Central memory CD4-positive, alpha-beta T cell (primary cell): ENCODE measurements at places on chromosomes 5 and 9.

- DNase-seq, result no peak
These were observed 148.8 kb upstream of the ZNF608 start for GRCh38 chr5:124895236-124895635.

DNA sequence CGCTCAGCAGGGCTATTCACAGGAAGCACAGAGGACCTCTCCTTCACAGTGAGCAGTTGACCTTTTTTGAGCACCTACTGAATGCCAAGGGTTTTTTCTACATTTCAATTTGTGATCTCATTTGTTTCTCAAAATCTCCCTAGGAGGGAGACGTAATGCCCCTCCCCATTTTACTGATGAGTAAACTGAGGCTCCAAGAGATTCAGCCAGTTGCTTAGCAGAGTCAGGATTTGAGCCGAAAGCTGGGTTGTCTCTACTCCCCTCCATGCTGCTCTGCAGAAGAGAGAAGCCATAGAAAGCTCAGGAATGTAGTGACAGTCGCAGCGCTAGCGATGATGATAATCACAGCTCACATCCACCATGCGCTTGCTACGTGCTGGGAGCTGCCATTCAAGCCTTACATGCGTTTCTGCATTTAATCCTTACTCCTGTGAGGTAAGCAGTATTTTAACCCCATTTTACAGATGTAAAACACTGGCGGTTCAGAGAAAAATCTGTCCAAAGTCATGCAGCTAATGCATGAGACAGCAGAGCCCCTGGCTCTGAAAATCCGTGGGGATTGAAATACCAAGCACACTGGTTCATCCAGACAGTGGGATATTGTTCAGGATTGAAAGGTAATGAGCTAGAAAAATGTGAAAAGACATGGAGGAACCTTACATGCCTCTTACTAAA, 33.8 kb downstream of the ERGIC1 start:
- no peak for DNase-seq

DNA sequence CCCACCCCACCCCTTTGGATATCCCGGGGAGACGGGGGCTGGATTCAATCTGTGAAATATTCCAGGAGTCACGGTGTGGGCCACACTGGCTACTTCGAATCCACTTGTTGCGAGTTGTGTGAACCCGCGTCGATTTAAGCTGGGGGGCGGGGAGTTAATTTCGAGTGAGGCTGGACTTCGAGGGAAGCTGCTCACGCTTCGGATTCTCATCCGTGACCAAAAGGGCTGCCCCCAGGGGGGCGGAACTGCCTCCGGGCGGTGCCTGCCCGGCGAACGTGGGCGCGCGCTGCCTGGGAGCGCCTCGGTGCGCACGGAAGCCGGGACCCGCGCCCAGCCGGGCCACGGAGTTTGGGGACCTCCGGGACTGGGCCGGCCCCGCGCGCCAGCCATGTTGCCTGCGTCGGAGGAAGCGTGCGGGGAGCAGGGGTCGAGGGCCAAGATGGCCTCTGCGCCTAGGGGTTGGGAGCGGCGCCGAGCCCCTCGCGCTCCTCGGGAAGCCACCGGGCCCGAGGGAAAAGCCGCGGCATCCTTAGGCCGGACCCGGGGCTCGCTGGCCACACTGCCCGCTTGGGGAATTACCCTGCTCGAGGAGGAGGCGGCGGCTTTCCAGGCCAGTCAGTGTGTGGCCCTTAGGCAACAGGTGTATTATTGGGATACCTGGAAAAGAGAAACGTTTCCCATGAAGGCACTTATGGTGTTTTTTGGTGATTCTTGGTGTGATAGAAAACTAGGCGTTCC, 975 bp downstream of the OCLN start:
- DNase-seq, result no peak

DNA sequence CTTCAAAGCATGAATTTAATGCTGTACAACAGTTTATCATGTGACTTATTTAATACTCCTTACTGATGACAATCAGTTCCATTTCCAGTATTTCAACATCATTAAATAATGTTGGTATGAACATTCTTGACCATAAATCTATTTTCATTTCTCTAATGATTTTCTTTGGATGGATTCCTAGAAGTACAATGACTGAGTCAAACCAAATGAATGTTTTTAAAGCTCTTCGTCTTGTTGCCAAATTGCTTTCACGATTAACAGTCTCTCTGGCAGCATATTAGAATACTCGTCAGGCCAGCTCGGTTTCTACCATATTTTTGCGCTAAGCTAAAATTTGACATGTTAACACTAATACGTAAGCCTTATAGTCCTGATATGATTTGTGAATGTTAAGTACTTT, 197.0 kb downstream of the TRPM3 start:
- DNase-seq, result no peak

DNA sequence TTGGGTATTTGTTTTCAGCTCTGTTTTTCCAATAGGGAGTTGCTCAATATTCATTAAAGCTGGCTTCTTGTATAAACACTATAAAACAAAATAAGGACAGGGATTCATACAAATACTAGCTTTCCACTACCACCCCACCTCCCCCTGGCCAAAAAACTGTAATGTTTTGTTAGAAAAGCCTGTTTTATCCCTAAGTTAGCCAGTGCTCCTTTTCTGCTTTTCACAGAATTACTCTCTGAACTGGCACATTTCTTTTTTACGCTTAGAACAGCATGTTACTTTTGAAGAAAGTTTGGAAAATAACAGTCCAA, 147.4 kb upstream of the DMRT1 start:
- no peak for DNase-seq

GRCh38 chr5:111469903-111470302, 42.4 kb downstream of the STARD4 start:
- DNase-seq, result no peak
